IMR-90 (cell line): ENCODE measurements at places on chromosomes 2 and 18.
A peak's percentile ranks its signal among the peaks of the same experiment; 100 is the strongest.

- no peak for DNase-seq
Measured at GRCh38 chr2:64404743-64405142, 49.2 kb upstream of the LGALSL start.

- no peak for DNase-seq
Measured at GRCh38 chr18:48893608-48894600, 56.9 kb downstream of the SMAD7 start.

GRCh38 chr2:1339388-1340140 is 73.7 kb upstream of the TPO start:
- no peak for DNase-seq

DNA sequence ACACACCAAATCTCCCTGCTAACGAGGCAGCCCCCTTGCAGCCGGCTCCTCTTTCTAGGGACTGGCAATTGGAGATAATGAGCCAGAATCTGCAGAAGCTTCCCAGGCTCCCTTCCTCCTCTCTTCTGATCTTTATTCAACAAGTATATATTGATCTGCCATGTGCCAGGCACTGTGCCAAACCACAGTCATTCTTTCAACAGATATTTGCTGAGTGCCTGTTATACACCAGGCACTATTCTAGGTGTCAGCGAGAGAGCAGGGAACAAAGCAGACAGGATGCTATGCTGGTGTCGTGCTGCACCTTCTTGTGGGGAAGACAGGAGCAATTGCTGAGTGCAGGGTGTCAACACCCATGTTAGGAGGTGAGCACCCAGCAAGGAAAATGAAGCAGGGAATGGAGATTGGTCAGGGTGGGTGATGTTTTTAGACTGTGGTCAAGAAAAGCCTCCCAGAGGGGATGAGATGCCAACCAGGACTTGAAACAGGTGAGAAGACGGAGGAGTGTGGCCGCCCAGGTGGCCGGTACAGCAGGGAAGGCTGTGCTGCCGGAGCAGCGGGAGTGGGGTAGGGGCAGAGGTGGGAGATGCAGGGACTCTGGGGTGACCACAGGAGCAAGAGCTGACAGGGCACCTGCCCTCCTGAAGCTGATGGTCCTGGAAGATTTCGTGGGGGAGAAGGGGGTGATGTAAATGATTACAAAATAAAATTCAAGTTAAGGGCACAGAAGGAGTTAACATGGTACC is 307.6 kb upstream of the RAB12 start:
- DNase-seq: peak; percentile 36

DNA sequence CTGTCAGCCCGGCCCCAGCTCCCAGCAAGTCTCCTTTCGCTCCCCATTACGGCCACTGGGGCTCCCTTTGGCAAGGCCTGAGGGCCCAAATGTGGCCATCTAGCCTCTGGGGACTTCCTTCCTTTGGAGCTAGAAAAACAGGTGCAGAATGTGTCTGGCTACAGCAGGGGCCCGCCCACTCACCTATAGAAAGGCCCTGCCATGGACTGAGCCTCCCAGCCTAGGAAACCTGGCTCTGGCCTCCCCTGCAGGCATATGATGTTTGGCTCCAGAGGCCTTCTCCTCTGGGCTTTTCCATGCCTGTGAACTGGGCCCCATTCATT is 55.3 kb upstream of the ALPP start:
- no peak for DNase-seq

- no peak for DNase-seq
Measured at GRCh38 chr18:35747894-35748472, 166.4 kb downstream of the GALNT1 start.

GRCh38 chr2:29189052-29189451 is 73.8 kb downstream of the CLIP4 start:
- no peak for DNase-seq
